ENCODE measurements at places on chromosomes 6 and 20.
A peak's percentile ranks its signal among the peaks of the same experiment; 100 is the strongest.

DNA sequence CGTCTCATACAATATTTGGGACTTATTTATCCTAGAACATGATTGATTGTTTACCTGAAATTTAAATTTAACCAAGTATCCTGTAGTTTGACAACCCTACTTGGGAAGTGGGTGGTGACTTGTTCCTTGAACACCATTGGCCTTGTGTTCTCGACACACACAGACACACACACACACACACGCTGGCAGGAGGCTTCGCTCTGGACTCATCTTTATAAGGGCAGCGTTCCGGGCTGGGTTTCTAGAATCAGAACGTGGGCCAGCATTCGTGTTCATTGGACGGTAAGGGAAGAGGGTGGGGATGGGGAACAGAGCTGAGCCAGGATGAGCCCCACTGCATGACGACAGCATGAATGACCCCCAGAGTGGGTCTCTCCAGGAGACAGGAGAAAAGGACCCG is 16.2 kb upstream of the SSTR4 start:
- no peak for DNase-seq

GRCh38 chr20:59071216-59071615 is 28.6 kb upstream of the PRELID3B start:
- no peak for DNase-seq

GRCh38 chr6:125791151-125791819 is 525 bp downstream of the NCOA7 start:
- DNase-seq = peak; percentile 7

GRCh38 chr6:14738933-14739332 is 506.9 kb upstream of the JARID2 start:
- no peak for DNase-seq

DNA sequence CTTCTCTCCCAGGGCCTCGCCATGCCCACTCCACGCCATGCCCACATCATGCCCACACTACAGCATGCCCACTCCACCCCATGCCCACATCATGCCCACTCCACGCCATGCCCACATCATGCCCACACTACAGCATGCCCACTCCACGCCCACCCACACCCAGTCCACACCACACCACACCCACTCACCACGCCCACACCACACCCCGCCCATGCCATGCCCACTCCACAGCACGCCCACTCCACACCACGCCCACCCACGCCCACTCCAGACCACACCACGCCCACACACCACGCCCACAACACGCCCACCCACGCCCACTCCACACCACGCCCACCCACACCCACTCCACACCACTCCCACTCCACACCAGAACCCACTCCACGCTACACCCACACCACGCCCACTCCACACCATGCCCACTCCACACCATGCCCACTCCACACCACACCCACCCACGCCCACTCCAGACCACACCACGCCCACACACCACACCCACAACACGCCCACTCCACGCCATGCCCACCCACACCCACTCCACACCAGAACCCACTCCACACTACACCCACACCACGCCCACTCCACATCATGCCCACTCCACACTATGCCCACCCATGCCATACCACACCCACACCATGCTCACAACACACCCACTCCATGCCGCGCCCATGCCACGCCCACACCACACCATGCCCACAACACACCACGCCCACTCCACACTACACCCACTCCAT is 88.6 kb downstream of the ERMARD start:
- no peak for DNase-seq

DNA sequence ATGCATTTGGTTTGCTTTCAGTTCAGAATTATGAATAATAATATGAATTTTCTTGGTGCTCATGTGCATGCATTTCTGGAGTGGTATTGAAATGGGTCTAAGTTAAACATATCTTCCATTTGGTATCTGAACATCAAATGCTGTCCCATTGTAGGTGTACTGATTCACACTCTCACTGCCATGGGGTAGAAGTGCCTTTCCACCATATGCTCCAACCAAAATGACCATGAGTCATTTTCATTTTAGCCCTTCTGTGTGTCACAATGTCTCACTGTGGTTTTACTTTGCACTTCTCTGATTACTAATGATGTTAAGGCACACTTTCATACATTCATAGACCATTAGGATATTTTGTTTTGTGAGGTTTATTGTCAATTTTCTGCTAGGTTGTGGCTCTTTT is 211.9 kb downstream of the HAO1 start:
- no peak for DNase-seq
